ENCODE measurements at places on chromosomes 5 and 9.

DNA sequence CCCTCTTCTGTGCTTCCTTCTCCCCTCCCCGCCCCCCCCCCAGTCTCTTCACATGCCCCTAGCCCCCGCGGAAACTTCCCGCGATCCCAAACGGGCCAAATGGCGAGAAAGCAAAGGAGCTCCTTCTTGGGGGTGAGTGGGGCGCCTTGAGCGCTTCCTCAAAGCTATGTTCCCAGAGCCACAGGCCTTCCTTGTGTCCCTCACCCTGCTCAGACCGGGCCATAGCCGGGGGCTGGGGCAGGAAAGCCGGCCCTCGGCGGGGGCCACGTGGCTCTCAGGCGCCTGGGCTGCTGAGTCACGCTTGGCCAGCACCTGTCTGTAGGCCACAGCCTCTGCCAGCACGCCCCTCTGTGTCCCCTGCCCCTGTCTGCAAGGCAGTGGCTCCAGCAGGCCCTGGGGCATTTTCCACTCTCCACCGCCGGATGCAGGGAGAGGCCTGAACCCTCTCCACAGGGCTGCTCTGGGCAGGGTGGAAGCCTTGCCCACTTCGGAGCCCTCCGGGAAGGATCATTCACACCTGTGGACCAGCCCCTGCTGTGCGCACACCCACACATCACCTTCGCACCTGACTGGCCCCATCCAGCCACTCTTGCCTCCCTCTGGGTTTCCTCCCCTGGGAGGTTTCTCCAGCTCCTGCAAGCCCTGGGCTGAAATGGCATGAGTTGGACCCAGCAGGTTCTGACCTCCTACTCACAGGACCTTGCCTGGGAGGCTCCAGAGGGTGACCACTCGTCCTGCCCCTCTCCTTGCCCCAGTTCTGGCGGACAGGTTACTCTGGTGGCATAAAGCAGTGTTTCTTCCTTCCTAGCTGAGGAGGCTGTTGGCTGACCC is 1.2 kb upstream of the SQSTM1 start:
- peak; percentile 86 for DNase-seq

DNA sequence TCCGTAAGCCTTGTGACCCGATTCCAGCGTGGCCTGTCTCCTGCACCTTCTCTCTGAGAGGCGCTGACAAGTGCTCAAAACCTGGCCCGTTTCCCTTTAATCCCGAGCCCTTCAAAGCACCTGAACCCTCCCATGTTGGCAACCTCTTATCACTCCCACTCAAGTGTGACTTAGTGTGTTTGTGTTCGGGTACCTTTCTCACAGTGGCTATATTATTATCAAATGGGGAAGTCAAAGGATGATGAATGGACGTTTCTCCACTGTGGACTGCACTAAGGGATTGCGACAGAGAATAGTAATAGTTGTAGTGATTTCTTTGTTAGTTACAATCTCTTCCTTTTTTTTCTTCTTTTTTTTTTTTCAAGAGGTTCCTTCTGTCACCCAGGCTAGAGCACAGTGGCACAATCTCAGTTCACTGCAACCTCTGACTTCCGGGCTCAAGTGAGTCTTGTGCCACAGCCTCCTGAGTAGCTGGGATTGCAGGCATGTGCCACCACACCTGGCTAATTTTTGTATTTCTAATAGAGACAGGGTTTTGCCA is 65.4 kb upstream of the TNFSF8 start:
- peak; percentile 3 for DNase-seq

GRCh38 chr5:13771011-13771571 is 173.4 kb downstream of the DNAH5 start:
- no peak for DNase-seq

DNA sequence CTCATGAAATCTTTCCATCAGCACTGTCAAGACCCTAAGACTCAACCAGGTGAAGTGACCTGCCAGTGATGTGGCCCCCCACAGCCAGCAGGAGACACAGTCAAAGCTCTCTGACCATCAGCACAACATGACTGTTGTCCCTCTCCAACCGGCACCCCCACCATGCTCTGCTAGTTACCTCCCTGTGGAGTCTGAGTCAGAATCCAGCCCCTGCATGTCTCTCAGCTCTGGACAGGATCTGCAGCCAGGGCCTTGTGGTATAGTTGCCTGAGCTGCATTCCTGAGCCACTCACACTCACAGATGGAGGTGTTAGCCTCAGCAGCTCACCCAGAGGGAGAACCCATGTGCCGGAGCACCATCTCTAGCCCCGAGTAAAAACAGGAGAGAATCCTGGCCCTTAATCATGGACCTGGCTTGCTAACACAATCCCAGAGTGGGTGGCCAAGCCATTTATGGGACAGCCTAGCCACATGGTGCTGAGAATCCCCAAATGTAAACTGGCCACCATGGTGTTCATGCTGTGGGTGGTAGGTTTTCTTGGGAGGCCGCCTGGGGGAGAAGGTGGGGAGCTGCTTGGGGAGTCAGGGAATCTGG is 237.8 kb downstream of the PAPPA start:
- DNase-seq, result no peak

- DNase-seq, result no peak
Observed at GRCh38 chr9:136370687-136371532, 2.6 kb downstream of the CARD9 start.

DNA sequence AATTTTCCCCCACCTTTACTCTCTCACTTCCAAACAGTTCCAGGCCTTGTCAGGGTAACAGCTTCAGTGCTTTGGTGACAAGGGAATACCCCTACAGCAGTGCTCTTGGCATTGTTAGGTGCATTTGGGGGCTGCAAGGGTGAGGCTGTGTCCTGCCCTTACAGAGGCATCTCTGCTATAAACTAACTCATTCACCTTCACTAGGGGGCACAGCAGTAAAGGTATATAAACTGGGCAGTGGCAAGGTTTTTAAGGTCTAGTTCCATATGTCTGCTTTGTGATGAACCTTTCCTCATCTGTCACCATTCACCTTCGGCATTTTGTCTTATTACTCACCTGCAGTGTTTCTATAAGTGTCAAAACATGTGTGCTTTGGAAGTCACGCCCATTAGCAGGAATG is 79.1 kb upstream of the GPR151 start:
- DNase-seq, result peak; percentile 1

DNA sequence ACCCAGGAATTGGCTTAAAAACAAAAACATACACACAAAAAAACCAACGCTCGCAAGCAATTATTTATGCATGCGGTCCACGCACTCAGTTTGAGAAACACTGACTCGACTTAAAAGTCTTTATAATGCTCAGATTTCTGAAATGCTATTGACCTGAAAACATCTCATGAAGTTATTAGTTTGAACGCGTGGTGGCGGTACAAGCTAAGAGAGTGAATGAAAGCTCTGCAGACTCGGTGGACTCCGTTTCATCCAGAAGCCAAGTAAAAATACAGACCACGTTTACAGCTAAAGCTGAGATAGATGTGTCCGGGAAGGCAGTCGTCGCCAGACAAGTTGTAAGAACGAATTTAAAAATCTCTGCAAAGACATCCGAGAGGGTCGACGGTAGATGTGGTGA is at the start of gene PCDHB6:
TSS of gene PCDHB6 (plus strand) at position 246 of the 400 bp plus-strand sequence. CDS start 201 bp downstream, outside the sequence.
- peak; percentile 12 for DNase-seq

DNA sequence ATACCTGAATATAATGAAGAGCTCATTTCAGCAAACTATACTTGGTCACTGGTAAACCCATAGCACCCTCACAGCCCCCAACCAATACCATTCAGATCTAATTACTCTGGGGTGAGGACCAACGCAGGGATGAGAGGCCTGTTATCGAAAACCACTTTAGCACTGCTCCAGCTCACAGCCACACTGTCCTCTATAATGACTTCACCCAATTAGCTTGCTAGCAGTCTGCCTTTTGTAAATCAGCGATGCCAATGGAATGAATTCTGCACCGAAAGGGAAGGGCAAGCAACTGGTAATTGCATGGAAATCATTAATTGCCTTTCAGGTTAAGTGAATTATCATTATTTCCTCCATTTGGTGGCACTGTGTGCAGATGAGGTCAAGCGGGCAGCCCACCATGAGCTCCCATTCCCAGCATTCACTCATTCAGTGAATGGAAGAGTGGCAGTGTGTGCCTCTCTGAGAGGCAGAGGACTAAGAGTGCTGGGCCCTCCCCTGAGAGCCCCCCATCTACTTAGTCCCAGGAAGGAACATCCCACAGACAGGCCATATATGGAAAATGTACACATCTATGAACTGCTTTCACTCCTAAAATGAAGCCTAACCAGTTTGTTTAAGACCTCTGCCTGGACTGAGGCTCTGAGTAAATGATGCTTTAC is 262.1 kb downstream of the SPOCK1 start:
- DNase-seq, result no peak

DNA sequence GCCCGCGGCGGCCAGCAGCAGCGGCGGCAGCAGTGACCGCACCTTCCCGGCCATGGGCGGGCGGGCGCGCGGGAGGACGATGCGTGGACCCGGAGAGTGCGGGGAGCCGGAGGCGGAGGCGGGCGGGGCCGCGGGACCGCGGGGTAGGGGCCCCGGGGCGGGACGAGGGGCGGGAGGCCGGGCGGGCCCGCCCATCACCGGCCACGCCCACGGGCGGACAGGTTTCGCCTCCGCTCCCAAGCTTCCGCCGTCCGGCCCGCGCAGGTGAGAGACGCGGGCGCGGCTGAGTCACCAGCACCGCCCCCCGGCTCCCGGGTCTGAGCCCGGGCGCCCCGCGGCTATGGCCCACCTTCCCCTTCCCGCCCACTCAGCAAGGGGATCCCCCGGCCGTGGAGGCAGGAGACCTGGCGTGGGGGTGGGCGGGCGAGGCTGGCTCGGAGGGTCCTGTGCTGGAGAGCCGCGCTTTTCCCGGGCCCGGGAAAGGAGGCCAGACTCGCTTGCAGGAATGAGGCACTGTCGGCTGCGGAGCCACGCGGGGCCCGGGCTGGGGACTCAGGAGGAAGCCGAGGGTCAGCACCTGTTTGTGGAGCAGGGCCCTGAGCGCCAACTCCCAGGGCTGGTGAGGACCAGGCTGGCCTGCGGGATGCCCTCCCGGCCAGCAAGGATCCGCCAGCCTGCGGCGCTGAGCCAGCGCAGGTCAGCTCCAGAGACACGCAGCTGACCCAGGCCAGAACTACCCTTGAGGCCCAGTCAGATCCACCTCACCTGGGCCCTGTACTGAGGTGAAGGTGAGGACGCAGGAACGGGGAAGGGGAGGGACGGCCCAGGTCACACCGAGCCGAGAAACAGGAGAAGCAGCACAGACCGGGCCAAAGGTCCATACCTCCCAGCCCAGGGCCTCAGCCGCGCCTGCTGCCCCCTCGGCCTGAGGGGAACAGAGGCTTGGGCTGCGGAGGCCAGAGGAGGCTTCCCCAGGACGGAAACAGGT is at the start of gene ENTPD2:
TSS of gene ENTPD2 (minus strand) at position 118 of the 988 bp plus-strand sequence. CDS start at position 54, 64 bp downstream.
- DNase-seq, result no peak

DNA sequence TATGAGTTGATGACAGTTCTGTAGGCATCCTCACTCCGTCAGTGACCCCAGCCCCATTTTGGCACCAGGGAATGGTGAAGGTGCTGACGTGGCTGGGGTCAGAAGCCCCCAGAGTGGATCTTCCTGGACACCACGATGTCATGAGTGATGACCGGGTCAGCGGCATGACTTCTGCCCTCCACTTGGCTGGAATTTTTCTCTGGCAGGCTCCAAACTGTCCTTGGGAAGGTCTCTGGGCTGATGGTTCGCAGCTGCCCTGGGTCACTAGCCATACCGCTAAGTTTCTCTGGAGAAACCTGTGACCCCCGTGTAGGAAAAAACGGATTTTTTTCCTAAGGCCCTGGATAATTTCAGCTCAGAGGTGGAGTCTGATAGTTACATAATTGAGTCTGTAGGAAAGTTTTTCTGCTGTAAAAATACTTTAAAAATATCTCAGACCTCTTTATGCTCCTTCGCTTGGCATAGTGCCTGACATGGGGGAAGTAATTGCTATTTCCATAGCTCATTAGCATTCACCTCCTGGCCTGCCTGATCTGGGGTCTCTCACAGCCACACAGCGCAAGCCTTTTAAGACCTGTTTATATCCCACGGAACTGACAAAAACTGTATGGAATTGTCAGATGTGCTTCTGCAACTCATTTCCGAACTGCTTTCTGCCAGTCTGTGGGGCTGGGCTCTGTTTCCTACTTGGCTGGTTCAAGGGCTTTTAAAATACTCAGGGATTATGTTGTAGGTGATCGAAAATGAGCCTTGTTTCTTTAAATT is 69.2 kb downstream of the ANGPTL2 start:
- no peak for DNase-seq

DNA sequence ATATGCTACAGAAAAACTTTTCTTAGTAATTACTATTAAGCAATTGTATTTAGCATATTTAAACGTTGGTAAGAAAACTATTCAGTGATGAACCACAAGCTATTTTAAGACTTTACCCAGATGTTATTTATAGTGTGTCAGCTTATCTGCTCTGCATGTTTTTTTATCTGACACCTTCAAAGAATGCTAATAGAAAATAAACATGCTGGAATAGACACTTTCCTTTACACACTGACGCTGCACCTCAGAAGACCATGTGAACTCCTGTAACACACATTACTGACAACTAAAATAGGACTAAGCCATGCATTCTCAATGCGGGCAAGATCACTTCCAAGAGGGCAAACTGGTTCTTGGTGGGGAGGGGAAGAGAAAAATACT is 38.3 kb downstream of the FNIP1 start:
- no peak for DNase-seq

DNA sequence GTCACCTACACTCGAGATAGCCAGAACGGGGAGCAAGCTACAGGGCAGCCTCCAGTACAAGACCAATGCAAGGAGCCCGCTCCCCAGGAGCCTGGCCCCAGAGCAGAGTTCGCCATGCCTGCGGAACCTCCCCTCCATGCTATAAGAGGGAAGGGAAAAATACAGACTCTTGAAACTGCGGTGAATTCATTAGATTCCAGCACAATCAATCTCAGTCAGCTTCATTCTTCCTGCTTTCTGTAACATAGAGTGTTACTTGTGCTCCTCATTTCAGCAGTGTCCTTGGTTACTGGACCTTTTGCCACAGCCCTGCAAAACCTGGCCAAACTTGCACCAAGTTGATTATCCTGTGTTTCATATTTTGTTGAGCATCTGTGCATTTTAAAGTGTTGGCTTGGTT is 22.2 kb upstream of the CREBRF start:
- DNase-seq, result no peak

- peak; percentile 78 for DNase-seq
Observed at GRCh38 chr9:68416936-68417564, 60.6 kb downstream of the PGM5 start.

DNA sequence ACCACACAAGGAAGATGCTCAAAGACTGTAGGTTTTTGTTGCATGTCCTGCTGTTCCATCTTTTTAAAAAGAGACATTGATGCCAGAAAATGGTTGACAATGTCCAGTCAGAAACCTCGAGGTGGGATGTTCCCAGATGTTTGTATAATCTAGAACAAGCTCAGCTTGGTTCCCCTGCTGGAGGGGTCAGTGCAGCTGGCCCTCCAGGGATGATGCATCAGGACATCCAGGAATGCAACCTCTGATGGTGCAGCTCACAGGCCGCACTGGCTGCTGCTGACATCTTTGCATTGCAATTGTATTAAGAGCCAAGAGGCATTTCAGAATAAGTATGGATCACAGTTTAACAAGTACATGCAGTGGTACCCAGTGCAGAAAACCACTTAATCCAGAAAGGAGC is 122.4 kb downstream of the MED10 start:
- no peak for DNase-seq

Measured in OCI-M1 (cell line).